ENCODE measurements at places on chromosomes 12 and 14.
A peak's percentile ranks its signal among the peaks of the same experiment; 100 is the strongest.

- DNase-seq: no peak
These were observed 1.5 kb downstream of the EML5 start for GRCh38 chr14:88791252-88791621.

GRCh38 chr12:46547421-46548354, 175.1 kb upstream of the SLC38A2 start:
- DNase-seq: no peak

GRCh38 chr12:30514666-30515065, 181.0 kb downstream of the IPO8 start:
- DNase-seq: no peak

GRCh38 chr14:42159138-42159537, 552.5 kb downstream of the LRFN5 start:
- no peak for DNase-seq

GRCh38 chr14:88933191-88933590, 108.7 kb downstream of the TTC8 start:
- no peak for DNase-seq

GRCh38 chr14:62952226-62952625, 93.0 kb downstream of the KCNH5 start:
- no peak for DNase-seq

DNA sequence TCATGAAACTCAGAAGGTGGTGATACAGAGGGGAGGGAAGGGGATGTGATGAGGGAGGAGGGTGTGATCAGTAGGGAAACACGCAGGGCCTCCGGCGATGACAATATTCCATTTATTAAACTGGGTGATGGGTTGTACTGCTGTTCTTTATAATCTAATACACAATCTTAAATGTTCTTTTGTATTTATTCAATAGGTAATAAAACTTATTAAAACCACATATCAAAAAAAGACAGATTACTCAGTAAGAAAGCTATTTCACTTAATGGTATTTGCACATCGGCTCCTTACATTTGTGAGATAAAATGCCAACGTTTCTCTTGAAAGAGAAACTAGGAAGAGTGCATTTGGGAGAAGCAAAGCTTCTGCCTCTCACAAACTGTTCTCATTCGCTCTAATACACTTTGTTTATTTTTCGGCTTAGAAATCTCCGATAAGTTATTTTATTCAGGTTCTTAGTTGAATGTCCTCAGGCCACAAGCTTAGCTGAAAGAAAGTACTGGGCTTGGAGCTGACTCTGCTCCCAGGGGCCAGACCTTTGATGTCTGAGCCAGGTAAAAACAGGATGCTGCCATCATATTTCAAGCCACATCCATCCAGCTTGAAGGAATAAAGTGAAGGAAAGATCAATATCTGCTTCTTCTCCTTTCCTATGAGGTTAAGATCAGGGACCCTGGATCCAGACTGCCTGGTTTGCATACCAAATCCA, 17.5 kb downstream of the STON2 start:
- DNase-seq: no peak

DNA sequence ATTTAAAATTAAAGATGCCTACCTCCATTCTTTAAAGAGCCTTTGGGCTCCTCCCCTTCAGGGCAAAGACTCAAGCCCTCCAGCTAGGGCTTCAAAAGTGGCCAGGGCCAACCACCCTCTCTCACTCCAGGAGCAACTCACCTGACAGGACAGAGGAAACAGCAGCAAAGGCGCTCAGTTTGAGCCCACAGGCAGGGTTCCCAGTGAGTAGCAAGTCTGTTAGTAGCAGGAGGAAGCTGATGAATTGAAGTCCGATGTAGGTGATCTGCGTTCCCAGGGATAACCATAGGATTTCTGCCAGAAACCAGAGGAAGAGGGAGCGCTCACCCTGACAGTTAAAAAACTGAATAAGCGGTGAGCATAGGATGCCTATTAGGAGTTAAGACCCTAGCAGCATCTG, 15.7 kb downstream of the GSG1 start:
- no peak for DNase-seq

DNA sequence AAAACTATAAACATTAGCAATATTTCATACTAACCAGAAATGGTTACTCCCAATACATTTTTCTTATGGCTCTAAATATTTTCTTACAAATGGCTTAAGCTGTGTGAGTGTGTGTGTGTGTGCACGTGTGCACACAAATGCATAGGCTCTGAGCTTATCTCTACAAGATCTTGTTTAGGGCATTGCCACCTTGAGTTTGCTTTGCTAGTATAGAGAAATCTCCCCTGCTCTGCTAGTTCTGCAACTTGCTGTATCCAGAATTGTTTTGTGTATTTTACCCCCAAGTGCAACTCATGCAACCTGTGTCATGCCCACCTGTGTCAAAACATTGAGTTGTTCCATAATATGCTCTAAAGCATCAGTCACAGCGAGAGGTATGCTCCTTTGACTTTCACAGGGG, 72.5 kb upstream of the DUSP6 start:
- no peak for DNase-seq

- no peak for DNase-seq
These were observed 11.5 kb upstream of the PCED1B start for GRCh38 chr12:47067771-47068431.

- DNase-seq: no peak
These were observed 842.8 kb downstream of the VRK1 start for GRCh38 chr14:97640031-97640430.

- no peak for DNase-seq
These were observed 63.9 kb downstream of the SYT1 start for GRCh38 chr12:78928200-78929074.

GRCh38 chr12:48969833-48970701, 1.5 kb downstream of the WNT10B start:
- DNase-seq: peak; percentile 16

DNA sequence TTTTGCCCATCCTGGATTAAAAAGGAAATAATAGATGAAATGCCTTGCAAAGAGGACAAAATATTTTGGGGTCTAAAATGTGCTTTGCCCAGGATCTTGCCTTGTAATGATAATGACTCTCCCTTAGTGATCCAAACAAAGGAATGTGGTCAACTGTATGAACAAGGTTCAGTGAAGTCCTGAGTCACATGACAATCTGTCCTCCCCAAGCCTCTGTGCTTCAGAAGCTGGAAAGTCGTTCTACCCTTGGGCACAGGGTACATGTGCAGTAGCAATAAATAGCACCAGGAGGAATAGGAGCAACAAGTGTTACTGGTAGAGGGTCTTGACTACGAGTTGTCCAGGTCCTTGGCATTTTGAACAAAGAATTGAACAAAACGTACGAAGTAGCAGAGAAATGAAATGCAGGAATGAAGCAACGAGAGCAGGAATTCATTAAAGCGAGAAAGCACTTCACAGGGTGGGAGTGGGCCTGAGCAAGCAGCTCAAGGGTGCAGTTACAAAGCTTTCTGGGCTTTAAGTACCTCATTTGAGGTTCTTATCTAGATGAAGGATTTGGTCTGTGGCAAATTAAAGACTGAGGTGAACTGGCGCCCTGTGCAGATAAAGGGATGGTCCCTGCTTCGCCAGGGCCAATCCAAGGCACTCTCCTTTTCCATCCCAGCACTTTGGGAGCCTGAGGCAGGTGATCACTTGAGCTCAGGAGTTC, 65.8 kb downstream of the RESF1 start:
- DNase-seq: no peak

DNA sequence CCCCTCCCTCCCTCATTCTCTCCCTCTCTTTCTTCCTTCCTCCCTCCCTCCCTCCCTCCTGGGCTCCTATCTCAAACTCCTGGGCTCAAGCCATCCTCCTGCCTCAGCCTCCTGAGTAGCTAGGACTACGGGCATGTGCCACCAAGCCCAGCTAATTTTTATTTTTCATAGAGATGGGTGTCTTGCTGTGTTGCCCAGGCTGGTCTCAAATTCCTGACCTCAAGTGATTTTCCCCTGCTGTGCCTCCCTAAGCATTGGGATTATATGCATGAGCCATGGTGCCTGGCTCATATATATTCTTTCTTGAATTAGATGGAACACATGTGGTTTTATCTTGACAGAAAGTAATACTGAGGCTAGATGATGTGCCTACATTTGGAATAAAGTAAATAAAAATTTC, 14.2 kb downstream of the PAPOLA start:
- no peak for DNase-seq

GRCh38 chr14:100303179-100303578, 3.1 kb downstream of the SLC25A29 start:
- no peak for DNase-seq

GRCh38 chr14:101494826-101495225, 66.5 kb upstream of the DIO3 start:
- DNase-seq: no peak

GRCh38 chr12:95385246-95386035, 88.5 kb upstream of the METAP2 start:
- DNase-seq: no peak

DNA sequence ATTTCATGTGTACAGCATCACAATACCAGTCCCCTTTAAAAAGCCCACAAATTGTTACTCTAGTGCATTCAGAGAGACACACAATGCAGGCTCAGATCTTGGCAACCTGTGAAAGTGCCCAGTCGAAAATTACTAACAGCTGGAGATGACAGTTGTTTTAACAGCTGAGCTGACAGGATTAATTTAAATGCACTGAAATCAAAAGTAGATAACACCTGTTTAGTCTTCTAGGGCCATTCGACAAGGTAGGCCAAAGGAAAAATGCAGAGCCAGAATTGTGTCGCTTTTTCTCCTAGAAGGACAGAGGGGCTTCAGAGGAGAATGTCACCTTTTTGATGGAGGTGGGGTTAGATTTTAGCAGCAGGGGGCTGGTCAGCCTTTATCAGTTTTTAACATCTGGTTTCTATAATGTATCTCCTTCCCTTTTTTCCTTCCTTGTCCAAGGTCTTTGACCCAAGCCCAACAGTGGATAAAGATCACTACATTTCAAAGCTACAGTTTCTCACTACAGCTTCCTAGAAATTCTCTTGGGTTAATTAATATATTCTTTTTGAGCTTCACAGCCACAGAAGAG, 139.1 kb downstream of the SOX5 start:
- no peak for DNase-seq

DNA sequence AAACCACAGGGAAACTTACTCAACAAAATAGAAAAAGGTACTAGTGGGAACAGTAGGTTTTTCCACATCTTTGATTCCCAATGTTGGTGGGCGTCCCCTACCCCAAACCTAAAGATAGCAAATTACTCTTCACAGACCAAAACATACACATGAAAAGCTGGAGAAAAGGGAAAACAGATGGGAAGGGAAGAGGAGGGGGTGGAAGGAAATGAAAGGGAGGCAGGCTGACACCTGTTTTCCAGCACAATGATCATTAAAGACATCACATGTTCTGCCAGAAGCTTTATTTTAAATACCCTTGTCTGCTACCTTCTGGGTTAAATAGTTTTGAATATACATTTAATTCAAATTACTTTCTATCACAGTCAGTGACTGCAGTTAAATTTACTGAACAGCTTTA, 1617.9 kb upstream of the SEL1L start:
- DNase-seq: no peak

DNA sequence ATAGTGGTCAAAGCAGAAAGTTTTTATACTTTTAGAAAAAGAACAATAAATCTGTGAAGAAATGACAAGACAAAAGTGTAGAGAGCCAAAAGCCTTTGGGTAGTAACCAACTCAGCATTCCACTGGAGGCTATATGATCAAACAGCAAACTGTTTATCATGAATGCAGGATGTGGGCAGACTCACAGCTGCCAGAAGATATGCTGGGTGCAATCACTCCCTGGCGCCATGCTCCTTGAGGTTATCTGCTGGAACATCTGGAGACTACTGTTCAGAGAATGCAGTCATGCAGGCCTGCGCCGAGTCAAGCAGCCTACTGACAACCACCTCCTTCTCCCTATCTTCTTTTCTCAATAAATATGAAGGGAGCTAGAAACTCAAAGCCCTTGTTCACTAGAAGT, 49.0 kb upstream of the SLC8A3 start:
- DNase-seq: no peak

DNA sequence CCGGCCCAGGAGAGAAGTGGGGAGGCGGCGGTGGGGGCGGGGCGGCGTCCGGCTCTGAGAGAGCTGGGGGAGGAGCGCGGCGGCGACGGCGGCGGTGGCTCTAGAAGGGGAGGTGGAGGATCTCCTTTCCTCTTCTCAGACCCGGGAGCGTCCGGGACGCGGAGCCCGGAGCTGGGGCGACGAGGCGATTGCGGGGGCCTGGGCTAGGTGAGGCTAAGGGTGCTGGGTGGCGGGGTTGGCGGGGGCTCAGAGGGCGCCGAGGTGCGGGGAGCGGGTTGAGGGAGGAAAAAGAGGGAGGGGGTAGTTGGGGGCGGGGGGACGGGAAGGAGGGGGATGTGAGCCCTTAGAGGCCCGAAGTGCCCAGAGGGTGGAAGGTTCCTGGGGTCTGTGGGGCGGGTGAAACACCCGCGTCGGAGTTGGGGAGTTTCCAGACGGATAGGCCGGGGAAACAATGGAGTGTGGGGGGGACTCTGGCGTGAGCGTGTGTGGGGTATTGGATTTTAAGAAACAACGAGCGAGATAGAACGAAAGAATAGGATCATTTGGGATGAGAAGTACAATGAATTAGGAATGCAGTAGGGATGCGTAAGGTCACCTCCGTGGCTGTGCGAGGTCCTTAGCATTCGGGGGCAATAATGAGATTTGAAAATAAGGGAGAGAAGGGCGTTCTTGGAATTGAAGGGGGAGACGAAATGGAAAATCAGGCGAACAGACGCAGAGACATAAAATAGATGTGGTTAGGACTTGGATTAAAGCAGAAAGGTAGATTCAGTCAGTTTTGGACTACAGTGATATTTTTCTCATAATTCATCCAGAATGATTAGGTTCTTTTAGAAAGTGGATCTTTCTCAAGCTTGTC, at the start of gene SPATS2:
Gene SPATS2, plus strand, starts transcription at position 82 of the 859 bp plus-strand sequence. CDS start 93,551 bp downstream, outside the sequence.
- no peak for DNase-seq

DNA sequence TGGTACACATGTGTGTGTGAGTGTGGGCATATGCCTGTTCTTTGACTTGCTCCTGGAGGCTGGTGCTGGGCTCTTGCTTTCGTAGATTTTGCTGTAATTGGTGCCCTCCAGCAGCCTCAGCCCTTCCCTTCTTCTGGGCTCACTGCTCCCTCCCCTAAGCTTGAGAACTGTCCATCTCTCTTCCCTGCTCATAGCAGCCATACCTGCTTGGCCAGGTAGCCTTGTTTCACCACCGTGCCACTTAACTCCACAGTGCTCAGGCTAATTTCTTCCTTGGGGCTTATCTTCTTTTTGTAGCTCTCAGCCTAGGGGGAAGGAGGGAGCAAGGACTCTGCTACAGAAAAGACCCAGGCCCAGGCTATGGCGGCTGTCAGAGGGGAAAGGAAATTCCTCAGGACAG, 19.8 kb downstream of the PLEK2 start:
- no peak for DNase-seq

DNA sequence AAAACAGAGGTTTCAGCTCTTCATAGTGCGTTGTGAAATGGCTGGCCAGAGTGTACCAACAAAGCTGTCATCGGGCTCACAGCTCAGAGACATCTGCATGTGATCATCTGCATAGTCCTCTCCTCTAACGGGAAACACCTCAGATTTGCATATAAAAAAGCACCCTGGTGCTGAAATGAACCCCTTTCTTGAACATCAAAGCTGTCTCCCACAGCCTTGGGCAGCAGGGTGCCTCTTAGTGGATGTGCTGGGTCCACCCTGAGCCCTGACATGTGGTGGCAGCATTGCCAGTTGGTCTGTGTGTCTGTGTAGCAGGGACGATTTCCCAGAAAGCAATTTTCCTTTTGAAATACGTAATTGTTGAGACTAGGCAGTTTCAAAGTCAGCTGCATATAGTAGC, 14.3 kb upstream of the PAPLN start:
- no peak for DNase-seq

GRCh38 chr12:109586385-109587296, 13.0 kb downstream of the MVK start:
- no peak for DNase-seq
